ENCODE measurements at places on chromosomes 11 and 22. TPM values are rescaled to one million over a fixed set of nuclear protein-coding genes. Genes with fewer than 3 reads are reported as not detected.

OR6T1 gene
- not detected for total RNA-seq

PTPN5 gene
- 10.2 TPM for total RNA-seq

MS4A4E gene
- 4.6 TPM for total RNA-seq

ACRV1 gene
- 35.4 TPM for total RNA-seq

- DNase-seq = no peak
Observed at GRCh38 chr11:33663121-33663520, 37.5 kb downstream of the C11orf91 start.

OLFML1 gene
- total RNA-seq = 2.9 TPM

- no peak for DNase-seq
Observed at GRCh38 chr11:115912484-115912945, 408.3 kb upstream of the CADM1 start.

DNA sequence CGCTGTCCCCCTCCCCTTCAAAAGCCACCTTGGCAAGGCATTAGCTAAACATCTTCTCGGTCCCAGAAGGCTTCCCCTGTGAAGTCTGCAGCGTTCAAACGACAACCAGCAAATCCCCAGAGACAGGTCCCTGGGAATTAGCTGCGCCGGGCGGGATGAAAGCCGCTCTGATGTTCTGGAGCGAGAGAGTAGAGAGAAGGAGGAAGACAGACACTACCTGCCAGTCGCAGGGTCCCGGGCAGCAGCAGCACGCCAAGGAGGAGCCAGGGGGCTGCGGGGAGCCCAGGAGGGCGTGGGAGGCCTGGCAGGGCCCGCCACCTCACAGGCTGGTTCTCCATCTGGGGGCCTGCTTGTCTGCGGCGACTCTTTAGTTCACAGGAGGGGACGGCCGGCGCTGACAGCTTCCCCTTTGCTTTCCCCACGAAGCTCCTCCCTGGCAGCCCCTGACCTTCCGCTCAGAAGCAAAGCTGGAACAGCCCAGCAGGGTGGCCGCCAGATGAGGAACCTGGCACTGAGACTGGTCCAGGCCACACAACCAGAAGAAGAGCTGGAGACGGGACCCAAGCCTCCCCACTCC is at the start of gene NFAM1:
TSS of gene NFAM1 (minus strand) at position 384 of the 577 bp plus-strand sequence. CDS start at position 338, 46 bp downstream.
- DNase-seq = no peak

TFIP11 gene
- total RNA-seq = 44.3 TPM

GRCh38 chr11:17012179-17012578 is 2.0 kb downstream of the PLEKHA7 start:
- DNase-seq = no peak

GRCh38 chr22:27880778-27881394 is 38.2 kb downstream of the PITPNB start:
- peak; percentile 74 for DNase-seq

DNA sequence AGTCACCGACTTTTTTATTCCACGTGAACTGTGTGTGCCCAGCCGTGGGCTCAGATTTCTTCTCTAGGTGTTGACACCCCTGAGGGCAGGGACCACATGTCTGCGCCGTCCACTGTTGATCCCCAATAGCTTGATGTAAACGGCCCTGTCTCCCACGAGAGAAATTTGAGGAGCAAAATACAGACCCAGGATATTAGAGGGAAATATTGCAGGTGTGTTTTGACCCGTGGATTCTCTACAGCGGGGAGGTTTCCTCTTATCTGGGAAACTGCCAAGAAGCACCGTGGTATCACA is 437.5 kb downstream of the TBC1D22A start:
- no peak for DNase-seq

DNA sequence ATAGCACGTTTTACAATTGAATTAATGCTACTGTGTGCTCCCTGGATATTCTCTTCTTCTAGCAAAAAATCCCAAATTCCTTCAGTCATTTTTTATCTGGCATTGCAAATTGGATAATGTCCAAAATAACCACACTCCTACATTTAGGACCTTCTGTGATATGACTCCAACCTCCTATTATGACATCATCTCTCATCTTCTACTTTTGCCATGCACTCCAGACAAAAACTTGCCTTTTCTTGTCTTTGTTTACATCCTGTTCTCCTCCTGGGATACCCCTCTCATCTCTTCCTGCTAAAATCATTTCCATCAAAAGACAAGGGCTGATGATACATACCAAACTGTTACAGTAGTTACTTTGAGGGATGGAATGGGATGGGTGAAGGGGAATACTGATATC is 20.6 kb upstream of the TMEM218 start:
- DNase-seq = no peak

GRCh38 chr11:117843666-117844484 is 19.3 kb upstream of the FXYD2 start:
- peak; percentile 93 for DNase-seq

DNA sequence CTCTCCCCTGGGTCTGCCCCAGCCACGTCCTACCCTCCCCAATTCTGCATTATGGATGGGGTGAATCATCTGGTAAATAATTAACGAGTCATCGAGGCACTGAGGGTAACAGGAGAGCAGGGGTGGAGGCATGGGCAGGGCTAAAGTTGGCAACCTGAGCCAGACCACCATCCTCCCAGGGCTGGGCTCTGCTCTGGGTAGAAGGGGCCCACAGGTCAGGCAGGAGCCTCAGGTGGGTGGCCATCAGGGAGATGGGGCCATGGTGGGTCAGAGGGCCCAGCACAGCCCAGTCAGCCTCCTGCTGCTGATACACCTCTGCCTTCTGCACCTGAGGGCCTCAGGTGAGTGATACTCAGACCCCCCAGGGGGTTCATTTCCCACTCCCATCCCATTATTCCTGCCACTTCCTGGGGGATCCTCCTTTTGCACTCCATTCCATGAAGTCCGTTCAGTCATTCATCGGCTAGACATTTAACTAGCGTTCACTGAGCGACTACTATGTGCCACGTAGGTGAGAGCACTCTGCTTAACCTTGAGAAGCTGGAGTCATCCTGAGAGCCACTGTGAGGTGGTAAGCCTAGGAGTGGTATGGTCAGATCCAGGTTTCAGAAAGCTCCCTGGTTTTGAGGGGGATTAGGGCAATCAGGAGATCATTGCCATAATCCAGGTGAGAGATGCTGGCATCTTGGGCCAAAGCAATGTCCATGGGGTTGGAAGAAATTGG is at the start of gene VSIG10L2:
TSS of gene VSIG10L2 (plus strand) at position 248 of the 724 bp plus-strand sequence. CDS start at position 260, 12 bp downstream.
- DNase-seq = no peak

- no peak for DNase-seq
Observed at GRCh38 chr11:128226106-128226716, 361.1 kb downstream of the ETS1 start.

- DNase-seq = no peak
Observed at GRCh38 chr22:38699784-38700183, 959 bp downstream of the JOSD1 start.

GRCh38 chr11:64789331-64790204 is 11.2 kb upstream of the SF1 start:
- DNase-seq = no peak

- no peak for DNase-seq
Observed at GRCh38 chr22:50506611-50507420, 686 bp downstream of the LMF2 start.

DDIAS gene
- total RNA-seq = 11.8 TPM

OR2AG2 gene
- total RNA-seq = 2.8 TPM

DNA sequence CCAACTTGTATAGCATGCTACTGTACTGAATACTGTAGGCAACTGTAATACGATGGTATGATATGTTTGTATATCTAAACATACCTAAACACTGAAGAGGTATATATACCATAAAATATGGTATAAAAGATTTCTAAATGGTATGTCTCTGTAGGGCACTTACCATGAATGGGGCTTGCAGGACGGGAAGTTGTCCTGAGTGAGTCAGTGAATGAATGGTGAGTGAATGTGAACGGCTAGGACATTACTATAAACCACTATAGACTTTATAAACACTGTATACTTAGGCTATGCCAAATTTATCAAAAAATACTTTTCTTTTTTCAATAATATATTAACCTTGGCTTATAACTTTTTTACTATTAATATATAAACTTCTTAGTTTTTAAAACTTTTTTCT is 66.8 kb downstream of the ZC3H12C start:
- DNase-seq = no peak

NLRP6 gene
- total RNA-seq = 0.31 TPM
